ENCODE measurements at places on chromosomes 16 and 17.
A peak's percentile ranks its signal among the peaks of the same experiment; 100 is the strongest.

- no peak for DNase-seq
Measured at GRCh38 chr17:29004081-29004692, 1.6 kb downstream of the SEZ6 start.

GRCh38 chr16:58863042-58863441, 128.9 kb upstream of the GOT2 start:
- no peak for DNase-seq

- DNase-seq: no peak
Measured at GRCh38 chr16:66427036-66427860, at the start of gene BEAN1. TSS of gene BEAN1 (plus strand) at chr16:66427295. CDS start at chr16:66437677, 10,382 bp downstream.

DNA sequence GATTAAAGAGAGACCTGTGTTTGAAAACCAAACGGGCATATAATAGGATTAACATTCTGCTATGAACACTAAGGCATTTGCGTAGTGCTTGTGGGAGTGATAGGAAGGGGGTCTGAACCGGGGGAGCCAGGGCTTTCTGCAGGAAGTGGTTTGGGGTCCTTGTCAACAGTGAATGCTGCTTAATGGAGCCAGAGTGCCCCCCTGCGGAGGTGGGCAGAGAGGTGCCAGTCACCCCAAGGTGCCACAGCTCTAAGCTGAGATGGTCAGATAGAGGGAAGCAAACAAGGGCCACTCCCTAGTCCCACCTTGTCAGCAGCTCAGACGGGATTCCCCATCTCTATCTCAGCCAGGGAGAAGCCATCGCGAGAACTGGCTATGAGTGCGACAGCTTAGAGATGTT, 17.7 kb downstream of the NAA60 start:
- peak; percentile 33 for DNase-seq

- no peak for DNase-seq
Measured at GRCh38 chr16:287298-287811, 4.4 kb downstream of the PDIA2 start.

GRCh38 chr17:55672585-55673501, 49.8 kb downstream of the TMEM100 start:
- no peak for DNase-seq

GRCh38 chr16:69937465-69937951, 13.6 kb upstream of the CLEC18A start:
- no peak for DNase-seq

DNA sequence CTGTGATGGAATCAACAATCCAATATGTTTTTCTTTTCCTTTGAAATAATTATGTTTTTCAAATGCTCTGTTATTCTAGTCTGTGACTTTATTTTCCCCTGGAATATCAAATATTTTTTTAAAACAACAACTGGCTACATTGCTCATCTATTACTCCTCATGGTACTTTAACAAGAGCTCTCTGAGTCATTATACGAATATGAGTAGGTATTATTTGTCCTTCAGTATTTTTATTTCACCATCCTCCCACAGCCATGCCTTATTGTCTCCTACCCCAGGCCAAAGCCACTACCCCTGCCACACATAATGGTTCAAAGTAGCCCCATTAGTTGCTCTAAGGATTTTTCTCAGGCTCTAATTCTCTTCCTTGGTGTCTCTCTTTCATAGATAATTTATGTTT, 1572.3 kb downstream of the CDH8 start:
- no peak for DNase-seq

DNA sequence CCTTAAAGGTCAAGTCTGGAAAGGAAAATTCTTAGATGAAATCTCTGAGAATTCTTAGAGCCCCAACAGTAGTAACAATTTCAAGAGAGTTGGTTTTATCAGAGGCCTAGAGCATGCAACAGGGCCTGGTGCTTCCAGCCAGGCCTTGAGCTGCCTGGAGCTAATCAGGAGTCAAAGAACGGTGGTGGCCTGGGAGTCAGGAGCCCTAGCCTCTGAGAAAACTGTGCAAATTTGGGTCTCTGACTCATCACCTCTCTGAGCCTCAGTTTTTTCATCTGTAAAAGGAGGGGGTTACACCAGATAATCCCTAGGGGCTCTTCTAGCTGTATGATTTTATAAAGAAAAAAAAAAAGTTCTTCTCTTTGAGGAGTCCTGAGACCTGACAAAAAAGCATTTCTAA, 227.3 kb upstream of the RPL38 start:
- no peak for DNase-seq

- DNase-seq: no peak
Measured at GRCh38 chr16:9820476-9821246, 361.6 kb downstream of the GRIN2A start.

DNA sequence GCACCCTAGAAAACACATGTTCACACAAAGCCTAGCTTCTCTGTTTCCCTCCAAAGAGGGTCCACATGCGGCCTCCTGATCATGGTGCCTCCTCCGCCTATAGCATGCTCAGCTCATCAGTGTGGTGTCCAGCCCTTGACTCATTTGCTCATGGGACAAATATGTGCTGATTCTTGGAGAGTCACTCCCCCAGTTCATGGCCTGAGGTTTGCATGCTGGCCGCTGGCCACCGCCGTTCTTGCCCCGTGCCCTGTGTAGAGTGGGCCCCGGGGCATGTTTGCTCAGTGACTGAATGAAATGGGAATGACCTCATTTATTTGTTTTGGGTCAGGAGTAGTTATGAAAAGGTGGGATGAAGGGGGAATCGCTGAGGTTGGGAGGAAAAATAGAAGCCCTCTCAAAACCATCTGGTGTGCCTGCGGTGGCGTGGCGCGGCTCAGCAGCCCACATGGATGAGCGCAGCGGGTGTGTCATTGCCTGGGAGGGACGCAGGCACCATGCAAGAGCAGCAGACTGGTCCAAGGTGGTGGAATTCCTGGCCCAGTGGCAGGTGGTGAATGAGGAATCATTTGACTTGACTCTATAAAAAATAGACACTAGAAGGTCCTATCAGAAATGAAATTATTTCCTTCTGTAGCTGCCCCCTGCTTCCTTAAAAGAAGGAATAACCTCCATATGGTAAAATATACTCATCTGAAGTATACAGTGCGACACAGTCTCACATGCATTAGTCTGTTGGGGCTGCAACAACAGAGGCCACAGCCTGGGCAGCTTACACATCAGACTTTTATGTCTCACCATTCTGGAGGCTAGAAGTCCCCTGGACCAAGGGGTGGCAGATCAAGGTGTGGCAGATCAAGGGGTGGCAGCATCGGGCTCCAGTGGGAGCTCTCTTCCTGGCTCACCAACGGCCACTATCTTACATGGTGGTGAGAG, 31.7 kb downstream of the CRISPLD2 start:
- no peak for DNase-seq

- no peak for DNase-seq
Measured at GRCh38 chr16:21989133-21989532, 11.8 kb downstream of the PDZD9 start.

DNA sequence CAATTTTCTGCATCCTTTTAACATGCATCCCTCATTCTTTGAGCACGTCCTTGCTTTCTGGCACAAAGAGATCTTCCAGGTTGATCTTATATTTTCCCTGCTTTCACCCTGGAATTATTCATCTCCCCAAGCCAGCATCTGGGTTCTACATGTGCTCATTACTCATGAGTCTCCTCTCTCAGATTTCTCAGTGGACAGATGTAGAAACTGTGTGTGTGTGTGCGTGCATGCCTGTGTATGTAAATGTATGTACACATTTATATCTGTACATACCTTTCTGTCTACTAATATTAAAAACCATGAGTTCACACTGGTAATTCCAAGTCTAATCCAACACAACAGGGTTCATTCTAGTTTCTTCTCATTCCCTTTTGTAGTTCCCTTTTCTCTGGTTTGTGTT, 41.9 kb upstream of the NSRP1 start:
- no peak for DNase-seq

GRCh38 chr17:74362810-74363498, 1.3 kb upstream of the BTBD17 start:
- no peak for DNase-seq

GRCh38 chr17:78185981-78186691, 716 bp downstream of the TK1 start:
- no peak for DNase-seq

GRCh38 chr16:81485824-81486539, 41.4 kb downstream of the CMIP start:
- no peak for DNase-seq

DNA sequence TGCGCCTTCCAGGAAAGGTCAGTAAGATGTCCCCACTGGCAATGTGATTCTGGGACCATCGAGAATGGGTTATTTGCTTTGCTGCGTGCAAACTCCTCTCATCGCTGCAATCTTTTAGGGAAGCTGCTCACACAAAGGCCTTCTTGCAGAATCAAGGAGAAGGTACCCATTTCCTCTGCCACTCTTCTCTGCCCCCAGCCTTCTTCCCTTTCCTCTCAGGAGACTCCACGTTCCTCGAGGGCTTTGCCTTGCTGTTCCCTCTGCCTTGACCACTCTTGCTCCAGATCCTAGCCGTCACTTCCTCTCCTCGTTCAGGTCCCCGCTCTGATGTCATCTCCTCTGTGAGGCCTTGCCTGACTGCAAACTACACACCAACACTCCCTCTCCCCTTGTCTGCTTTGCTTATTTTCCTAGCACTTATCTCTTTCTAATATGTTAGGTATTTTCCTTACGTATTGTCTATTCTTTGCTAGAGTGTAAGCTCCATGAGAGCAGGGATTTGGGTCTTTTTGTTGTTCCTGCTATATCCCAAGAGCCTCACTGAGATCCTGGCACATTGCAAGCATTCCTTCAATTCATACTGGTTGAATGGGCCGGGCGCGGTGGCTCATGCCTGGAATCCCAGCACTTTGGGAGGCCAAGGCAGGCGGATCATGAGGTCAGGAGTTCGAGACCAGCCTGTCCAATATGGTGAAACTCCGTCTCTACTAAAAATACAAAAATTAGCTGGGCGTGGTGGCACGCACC, 5.3 kb upstream of the CRK start:
- no peak for DNase-seq

DNA sequence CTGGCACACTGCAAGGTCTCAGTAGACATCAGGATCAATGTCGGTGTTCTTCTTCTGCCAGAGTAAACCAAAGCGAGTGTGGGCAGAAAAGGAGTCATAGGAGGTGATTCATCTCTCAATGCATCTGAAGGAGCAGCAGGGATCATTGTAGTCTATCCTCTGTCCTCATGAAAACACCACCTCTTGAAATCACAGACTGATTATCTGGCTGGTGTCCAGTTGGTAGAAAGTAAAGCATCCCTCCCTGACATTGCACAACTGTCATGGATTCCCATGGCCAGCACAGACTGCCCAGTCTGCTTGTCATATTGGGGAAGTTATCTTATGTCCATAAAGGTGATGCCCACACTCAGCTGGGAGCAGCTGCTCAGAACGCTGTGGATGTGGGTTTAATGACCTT, 74.1 kb downstream of the ABCC12 start:
- DNase-seq: no peak

GRCh38 chr16:73713251-73713650, 583.4 kb upstream of the PSMD7 start:
- no peak for DNase-seq

- no peak for DNase-seq
Measured at GRCh38 chr16:12341966-12342365, 365.4 kb downstream of the SNX29 start.

DNA sequence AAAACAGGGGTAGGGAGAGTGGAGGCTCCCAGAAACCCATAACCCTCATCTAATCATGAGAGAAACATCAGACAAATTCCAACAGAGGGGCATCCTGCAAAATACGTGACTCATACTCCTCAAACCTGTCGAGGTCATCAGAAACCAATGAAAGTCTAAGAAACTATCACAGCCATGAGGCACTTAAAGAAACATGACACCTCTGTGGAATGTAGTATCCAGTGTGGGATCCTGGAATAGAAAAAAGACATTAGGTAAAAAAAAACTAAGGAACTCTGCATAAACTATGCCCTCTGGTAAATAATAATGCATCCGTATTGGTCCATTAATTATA, 16.4 kb downstream of the CDH5 start:
- DNase-seq: no peak

DNA sequence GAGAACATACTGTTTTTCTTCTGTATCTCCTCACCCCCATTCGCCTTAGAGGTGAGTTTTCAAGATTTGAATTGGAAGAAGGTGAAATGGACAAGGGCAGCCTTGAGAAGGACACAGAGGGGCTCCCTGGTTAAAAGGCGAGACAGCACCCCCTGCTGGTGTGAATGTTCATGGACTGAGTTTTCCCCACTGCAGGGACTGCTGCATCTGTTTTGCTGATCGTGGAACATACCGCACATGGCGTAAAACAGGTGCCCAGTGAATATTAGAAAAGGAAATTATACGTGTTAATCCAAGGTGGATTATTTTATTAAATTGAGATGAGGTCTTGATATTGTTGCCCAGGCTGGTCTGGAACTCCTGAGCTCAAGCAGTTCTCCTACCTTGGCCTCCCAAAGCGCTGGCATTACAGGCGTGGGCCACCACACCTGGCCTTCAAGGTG, 54.5 kb downstream of the NDE1 start:
- DNase-seq: peak; percentile 66

DNA sequence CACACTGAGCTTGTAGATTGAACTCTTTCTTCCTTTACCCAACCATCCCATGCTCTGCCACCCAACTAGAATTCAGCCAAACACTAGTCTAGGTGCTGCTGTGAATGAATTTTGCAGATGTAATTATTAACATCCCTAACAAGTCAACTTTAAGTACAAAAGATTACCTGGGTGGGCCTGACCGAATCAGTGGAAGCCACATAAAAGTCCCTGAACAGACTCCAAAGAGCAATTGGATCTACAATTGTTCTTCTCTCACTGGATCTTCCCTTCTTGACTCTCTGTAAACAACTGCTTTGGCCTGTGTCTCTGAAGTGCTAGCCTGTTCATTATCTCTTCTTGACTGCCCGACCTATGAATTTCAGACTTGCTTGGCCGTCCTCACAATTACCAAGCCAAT, 67.9 kb downstream of the PMP22 start:
- DNase-seq: no peak

GRCh38 chr16:48564544-48565444, 45.2 kb downstream of the N4BP1 start:
- no peak for DNase-seq

DNA sequence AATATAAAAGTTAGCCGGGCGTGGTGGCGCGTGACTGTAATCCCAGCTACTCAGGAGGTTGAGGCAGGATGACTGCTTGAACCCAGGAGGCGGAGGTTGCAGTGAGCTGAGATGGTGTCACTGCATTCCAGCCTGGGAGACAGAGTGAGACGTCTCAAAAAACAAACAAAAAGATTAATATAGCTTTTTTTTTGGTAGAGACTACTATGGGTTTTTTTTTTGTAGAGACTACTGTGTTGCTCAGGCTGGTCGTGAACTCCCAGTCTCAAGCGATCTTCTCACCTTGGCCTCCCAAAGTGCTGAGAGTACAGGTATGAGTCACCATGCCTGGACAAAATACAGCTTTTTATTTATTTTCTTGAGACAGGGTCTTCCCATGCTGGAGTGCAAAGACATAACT, 20.2 kb downstream of the ZNRF1 start:
- DNase-seq: peak; percentile 41

- DNase-seq: no peak
Measured at GRCh38 chr16:53849994-53850393, 146.0 kb downstream of the FTO start.

All from activated CD4-positive, alpha-beta T cell treated with anti-CD3 and anti-CD28 coated beads, Interleukin-10, Interleukin-2, amounts not matched to agents 100 ng/mL and 50 ng/mL, durations not matched to agents 16 hours and 8 hours (primary cell).